Left ventricle myocardium inferior (tissue), 1 donor: ENCODE measurements at places on chromosomes 6 and 20.
A peak's percentile ranks its signal among the peaks of the same experiment; 100 is the strongest.

GRCh38 chr20:45545754-45546453 is 1.3 kb downstream of the EPPIN start:
- H3K27ac ChIP-seq, result no peak overlapping the region
- H3K36me3 ChIP-seq, result no peaks in the 10 kb centered on the region
- no peak for DNase-seq
- H3K27me3 ChIP-seq, result peaks cover 85% of the 10 kb centered on the region
- H3K4me1 ChIP-seq, result no peaks in the 10 kb centered on the region

GRCh38 chr20:19108155-19108554 is 104.3 kb upstream of the SLC24A3 start:
- H3K27me3 ChIP-seq, result no peaks in the 10 kb centered on the region
- no peaks in the 10 kb centered on the region for H3K36me3 ChIP-seq
- H3K4me3 ChIP-seq, result no peak overlapping the region
- no peak for DNase-seq

GRCh38 chr20:3222635-3223600 is 13.6 kb downstream of the ITPA start:
- H3K4me1 ChIP-seq, result peaks cover 22% of the 10 kb centered on the region
- H3K27me3 ChIP-seq, result no peaks in the 10 kb centered on the region
- H3K36me3 ChIP-seq, result peaks cover 27% of the 10 kb centered on the region
- no peak overlapping the region for H3K4me3 ChIP-seq
- no peak overlapping the region for H3K27ac ChIP-seq
- DNase-seq, result peak; percentile 70

DNA sequence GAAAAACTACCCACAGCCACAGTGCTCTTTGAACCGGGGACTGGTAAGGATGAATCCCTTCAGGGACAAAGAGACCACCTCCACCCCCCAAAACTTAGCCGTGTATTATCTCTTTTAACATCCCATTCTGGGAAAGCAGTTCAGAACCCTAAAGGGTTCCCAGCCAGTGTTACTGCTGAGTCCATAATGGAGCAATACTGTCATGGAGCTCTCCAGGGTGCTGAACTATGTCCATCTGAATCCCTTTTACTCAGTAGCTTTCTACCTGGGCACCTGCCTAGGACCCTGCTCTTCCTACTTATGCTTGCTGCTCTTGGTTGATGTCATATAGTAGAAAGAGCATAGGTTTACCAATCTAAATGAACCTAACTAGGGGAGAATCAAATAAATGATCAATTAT is 22.3 kb upstream of the SAYSD1 start:
- no peaks in the 10 kb centered on the region for H3K36me3 ChIP-seq
- DNase-seq, result no peak
- peaks cover 24% of the 10 kb centered on the region for H3K27me3 ChIP-seq
- H3K27ac ChIP-seq, result no peak overlapping the region
- H3K4me1 ChIP-seq, result peaks cover 6% of the 10 kb centered on the region
- no peak overlapping the region for H3K4me3 ChIP-seq

DNA sequence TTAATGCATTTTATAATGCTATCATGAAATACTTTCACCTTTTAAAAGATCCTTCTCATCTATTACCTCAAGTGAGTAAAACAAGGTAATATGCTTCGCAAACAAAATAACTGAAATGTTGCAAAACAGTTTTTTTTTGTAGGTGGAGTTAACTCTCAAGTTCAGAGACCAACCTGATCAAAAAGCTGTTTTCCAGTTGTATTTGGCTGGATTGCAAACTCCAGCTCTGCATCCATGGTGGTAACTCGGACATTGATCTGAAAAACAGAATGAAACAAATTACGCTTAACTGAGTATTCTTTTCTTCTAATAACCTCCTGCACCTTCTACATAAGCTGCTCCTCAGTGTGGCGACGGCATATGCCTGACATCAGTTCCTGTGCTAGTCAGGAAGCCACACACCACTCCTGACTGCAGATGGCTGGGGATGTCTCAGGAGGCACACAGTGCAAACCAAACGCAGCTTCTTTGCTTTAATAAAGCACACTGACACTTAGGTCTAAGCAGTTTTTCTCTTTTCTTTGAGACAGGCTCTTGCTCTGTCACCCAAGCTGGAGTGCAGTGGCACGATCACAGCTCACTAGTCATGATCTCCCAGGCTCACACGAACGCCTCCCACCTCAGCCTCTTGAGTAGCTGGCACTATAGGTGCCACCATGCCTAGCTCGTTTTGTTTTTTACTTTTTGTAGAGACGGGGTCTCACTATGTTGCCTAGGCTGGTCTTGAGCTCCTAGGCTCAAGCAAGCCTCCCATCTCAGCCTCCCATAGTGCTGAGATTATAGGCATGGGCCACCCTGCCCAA is 29.9 kb downstream of the EZR start:
- no peak overlapping the region for H3K27ac ChIP-seq
- H3K27me3 ChIP-seq, result no peaks in the 10 kb centered on the region
- DNase-seq, result no peak
- H3K4me3 ChIP-seq, result no peak overlapping the region

DNA sequence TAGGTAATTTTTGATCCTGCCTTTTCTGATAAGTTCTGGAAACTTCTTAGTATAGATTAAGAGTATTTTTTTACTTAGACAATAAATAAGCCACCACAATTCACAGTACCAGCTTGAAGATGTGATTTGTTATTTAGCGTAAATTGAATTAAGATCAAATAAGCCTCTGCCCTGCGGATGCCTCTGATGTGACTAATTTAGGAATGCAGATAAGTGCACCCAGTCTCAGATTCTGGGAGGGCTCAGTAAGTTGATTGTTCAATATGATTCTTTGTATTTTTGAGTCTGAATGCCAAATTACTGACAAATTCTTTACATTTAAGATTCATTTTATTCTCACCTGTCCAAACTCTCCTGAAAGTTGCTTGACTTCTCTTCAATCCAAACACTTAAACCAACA is 147.5 kb downstream of the THBS2 start:
- H3K4me3 ChIP-seq, result no peak overlapping the region
- no peak overlapping the region for H3K27ac ChIP-seq
- H3K4me1 ChIP-seq, result no peaks in the 10 kb centered on the region
- H3K36me3 ChIP-seq, result no peaks in the 10 kb centered on the region
- peaks cover 10% of the 10 kb centered on the region for H3K27me3 ChIP-seq

- H3K27ac ChIP-seq, result peak overlapping the region; percentile 72
- no peaks in the 10 kb centered on the region for H3K36me3 ChIP-seq
- H3K4me3 ChIP-seq, result peak overlapping the region; percentile 0
- H3K27me3 ChIP-seq, result no peaks in the 10 kb centered on the region
- no peak for DNase-seq
- peaks cover 64% of the 10 kb centered on the region for H3K4me1 ChIP-seq
Observed at GRCh38 chr6:157438611-157439111, 57.7 kb downstream of the ZDHHC14 start.

DNA sequence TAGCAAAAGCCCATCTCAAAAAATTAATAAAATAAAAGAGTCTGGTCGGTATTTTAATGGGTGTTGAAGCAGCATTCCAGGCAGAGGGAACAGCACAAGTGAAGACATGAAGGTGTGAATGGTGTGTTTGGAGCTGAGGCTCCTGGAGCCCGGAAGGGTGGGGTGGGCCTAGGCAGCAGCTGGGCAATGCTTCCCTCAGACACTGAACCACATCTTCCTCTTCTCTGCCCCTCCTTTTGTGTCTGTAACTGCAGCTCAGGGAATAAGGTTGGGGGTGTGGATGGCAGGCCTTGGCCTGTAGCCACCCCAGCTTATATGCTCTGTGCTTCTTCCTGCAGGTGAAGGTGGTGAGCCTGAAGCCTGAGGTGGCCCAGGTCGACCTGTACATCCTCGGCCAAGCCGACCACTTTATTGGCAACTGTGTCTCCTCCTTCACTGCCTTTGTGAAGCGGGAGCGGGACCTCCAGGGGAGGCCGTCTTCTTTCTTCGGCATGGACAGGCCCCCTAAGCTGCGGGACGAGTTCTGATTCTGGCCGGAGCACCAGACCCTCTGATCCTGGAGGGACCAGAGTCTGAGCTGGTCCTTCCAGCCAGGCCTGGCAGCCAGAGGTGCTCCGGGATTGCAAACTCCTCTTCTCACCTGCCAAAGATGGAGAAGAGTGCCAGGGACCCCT is 26.6 kb downstream of the POFUT1 start:
- no peaks in the 10 kb centered on the region for H3K27me3 ChIP-seq
- no peak overlapping the region for H3K27ac ChIP-seq
- H3K4me3 ChIP-seq, result no peak overlapping the region
- H3K36me3 ChIP-seq, result peaks cover 63% of the 10 kb centered on the region
- H3K4me1 ChIP-seq, result no peaks in the 10 kb centered on the region
- no peak for DNase-seq

- H3K36me3 ChIP-seq, result no peaks in the 10 kb centered on the region
- DNase-seq, result no peak
- no peak overlapping the region for H3K4me3 ChIP-seq
- H3K27me3 ChIP-seq, result no peaks in the 10 kb centered on the region
- peaks cover 77% of the 10 kb centered on the region for H3K4me1 ChIP-seq
Observed at GRCh38 chr6:144315981-144316861, 31.1 kb downstream of the UTRN start.

GRCh38 chr6:16876201-16876600 is 114.9 kb upstream of the ATXN1 start:
- H3K4me1 ChIP-seq, result no peaks in the 10 kb centered on the region
- no peak for DNase-seq
- no peak overlapping the region for H3K27ac ChIP-seq
- H3K27me3 ChIP-seq, result no peaks in the 10 kb centered on the region

- H3K4me3 ChIP-seq, result no peak overlapping the region
- H3K27ac ChIP-seq, result no peak overlapping the region
- no peaks in the 10 kb centered on the region for H3K4me1 ChIP-seq
- no peak for DNase-seq
- no peaks in the 10 kb centered on the region for H3K36me3 ChIP-seq
Observed at GRCh38 chr6:55448451-55448850, 121.2 kb downstream of the GFRAL start.

- no peaks in the 10 kb centered on the region for H3K27me3 ChIP-seq
- no peak for DNase-seq
Observed at GRCh38 chr6:76752841-76753240, 680.4 kb upstream of the IMPG1 start.

GRCh38 chr6:74651948-74652842 is 553.7 kb downstream of the COL12A1 start:
- no peak overlapping the region for H3K27ac ChIP-seq
- no peaks in the 10 kb centered on the region for H3K27me3 ChIP-seq
- no peak overlapping the region for H3K4me3 ChIP-seq
- H3K36me3 ChIP-seq, result no peaks in the 10 kb centered on the region
- no peak for DNase-seq

GRCh38 chr20:55353206-55353605 is 652.1 kb downstream of the CBLN4 start:
- no peak overlapping the region for H3K27ac ChIP-seq
- no peaks in the 10 kb centered on the region for H3K27me3 ChIP-seq
- no peak for DNase-seq
- no peaks in the 10 kb centered on the region for H3K4me1 ChIP-seq

DNA sequence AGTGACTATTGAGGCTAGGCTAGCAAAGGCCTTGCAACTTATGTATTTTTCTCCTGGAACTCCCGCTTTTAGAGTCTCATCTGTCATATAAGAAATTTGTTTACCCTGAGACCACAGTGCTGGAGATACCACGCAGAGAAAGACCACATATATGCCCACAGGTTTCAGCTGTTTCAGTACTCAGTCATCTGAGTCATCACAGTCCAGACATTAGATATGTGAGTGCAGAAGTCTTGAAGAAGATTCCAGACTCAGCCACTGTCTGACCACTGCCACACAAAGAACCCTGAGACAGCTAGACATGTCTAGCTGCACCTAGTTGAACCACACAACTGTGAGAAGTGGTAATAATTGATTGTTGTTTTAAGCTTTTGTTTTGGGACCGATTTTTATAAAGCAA is 648.3 kb downstream of the EPM2A start:
- no peak overlapping the region for H3K4me3 ChIP-seq
- H3K36me3 ChIP-seq, result no peaks in the 10 kb centered on the region
- no peak for DNase-seq

- no peaks in the 10 kb centered on the region for H3K4me1 ChIP-seq
- no peaks in the 10 kb centered on the region for H3K36me3 ChIP-seq
- H3K27ac ChIP-seq, result no peak overlapping the region
- no peak for DNase-seq
- no peaks in the 10 kb centered on the region for H3K27me3 ChIP-seq
- H3K4me3 ChIP-seq, result no peak overlapping the region
Observed at GRCh38 chr20:53427951-53428350, 165.7 kb downstream of the ZNF217 start.

DNA sequence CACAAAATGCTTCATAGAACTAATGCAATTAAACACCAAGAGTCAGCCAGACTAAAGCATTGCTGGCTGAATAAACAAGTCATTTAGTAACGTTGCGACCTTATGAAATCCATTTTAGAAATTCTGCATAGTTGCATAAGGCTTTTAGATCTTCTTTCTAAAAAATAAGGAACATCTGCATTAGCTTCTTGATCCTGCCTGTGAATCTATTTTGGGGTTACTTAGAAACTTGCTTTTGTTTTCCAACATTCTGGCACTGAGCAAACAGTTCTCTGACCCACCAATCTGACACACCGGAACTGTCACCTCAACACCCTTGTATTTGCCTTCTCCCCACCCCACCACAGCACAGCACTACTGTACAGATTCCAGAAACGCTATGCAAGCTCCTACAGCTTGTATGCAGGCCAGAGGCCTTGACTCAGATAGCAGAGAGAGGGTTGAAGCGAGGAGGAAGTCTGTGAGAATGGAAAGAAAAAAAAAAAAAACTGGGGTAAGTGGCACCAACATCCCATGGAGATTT is 55.0 kb downstream of the KIF13A start:
- peak overlapping the region; percentile 84 for H3K27ac ChIP-seq
- no peaks in the 10 kb centered on the region for H3K36me3 ChIP-seq
- H3K4me1 ChIP-seq, result peaks cover 96% of the 10 kb centered on the region
- peak overlapping the region; percentile 2 for H3K4me3 ChIP-seq
- no peaks in the 10 kb centered on the region for H3K27me3 ChIP-seq

- DNase-seq, result no peak
- no peaks in the 10 kb centered on the region for H3K4me1 ChIP-seq
- H3K27ac ChIP-seq, result no peak overlapping the region
Observed at GRCh38 chr6:90500458-90500857, 86.4 kb downstream of the MAP3K7 start.

DNA sequence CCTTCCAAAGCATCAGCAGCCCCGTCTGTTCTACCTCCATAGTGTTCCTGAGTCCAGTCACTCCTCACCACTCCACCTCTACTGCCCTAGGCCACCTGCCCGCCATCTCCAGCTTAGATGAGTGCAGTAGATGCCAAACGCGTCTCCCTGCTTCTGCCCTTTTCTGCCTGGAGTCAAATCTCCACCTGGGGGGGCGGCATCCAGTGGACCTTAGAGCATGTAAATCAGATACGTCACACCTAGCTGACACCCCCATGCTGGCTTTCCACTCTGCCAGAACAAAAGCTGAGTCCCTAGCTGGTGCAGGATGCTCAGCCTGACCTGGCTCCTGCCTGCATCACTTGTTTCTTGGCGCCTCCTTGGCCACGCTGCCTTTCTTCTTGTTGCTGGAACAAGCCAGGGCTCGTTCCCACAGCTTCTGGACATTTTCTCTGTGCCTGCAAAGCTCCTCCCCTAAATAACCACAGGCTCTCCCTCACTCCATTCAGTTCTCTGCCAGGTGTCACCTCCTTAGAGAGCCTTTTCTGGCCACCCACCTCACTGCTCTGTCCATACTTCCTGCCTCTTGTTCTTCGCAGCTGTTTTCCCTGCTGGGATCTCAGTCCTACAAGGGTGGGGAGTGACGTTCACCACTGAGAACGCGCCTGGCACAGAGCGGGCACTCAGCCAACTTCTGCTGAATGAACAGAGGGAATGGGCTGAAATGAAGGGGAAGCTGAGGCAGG is 5.8 kb downstream of the DDR1 start:
- peaks cover 26% of the 10 kb centered on the region for H3K4me1 ChIP-seq
- peaks cover 24% of the 10 kb centered on the region for H3K36me3 ChIP-seq
- no peak overlapping the region for H3K27ac ChIP-seq
- no peaks in the 10 kb centered on the region for H3K27me3 ChIP-seq
- no peak for DNase-seq
